ENCODE measurements at places on chromosomes 7 and 10. TPM values are rescaled to one million over a fixed set of nuclear protein-coding genes. Genes with fewer than 3 reads are reported as not detected.

GRCh38 chr10:79438021-79438698, 7.3 kb downstream of the ZCCHC24 start:
- no peak for DNase-seq

DNA sequence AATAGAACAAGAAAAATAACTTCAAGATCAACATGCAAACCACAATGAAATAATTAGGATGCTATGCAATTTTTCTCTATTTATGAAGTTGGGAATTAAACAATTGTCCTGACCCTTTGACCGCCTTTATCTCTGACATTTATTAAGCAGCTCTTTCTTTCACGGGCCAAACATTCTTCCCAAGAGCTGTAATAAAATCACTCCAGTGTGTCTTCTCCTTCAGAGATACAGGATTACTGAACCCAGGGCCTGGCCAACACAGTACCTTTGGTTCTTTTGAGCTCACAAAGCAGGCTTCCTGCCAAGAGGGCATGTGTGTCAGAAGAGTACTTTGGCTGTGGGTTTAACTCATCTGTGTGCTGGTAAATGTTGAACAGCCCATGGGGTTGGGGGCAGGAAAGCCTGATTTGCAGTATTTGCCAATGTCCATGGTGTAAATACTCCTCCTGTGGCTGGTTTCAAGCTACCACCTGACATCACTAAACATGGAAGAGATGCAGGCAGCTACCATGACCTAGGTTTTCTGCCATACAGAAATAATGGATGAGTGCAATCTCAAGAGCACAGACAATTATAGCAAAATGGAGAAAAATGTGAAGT, 121.7 kb downstream of the FANK1 start:
- DNase-seq, result no peak

DNA sequence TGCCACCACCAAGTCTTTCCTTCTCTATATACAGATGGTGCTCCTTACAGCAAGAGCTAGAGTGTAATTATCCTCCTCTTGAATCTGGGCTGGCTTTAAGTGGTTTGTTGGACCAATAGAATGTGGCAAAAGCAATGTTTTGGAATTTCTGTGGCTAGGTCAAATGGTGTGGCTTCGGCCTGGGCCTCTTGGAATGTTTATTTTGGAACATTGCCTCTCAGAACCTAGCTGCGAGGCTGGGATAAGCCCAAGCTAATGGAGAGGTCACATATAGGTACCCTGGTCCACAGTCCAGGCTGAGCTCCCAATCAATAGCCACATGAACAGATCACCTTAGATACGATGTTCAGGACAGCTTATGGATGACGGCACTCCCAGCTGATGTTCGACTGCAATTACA, 556.7 kb downstream of the TYW1 start:
- no peak for DNase-seq

- no peak for DNase-seq
Measured at GRCh38 chr10:103232131-103232673, 13.5 kb upstream of the RPEL1 start.

DNA sequence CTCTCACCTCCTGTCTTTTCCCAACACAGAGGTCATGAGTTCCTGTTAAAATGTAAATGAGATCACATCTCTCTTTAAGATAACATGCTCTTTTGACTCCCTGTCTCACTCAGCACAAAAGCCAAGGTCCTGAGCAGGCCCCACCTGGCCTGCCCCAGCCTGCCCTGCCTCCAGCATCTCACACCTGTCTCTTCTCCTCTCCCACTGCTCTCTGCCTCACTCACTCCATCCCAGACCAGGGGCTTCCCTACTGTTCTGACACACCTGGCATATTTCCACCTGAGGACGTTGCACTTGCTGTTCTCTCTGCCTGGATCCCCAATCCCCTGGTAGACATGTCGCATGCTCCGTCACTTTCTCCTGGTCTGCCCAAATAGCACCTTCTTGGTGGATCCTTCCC, 285.0 kb upstream of the ZMIZ1 start:
- DNase-seq, result no peak

- no peak for DNase-seq
Measured at GRCh38 chr10:96714031-96714590, 6.2 kb downstream of the PIK3AP1 start.

- DNase-seq, result no peak
Measured at GRCh38 chr10:125442856-125443540, 240.0 kb downstream of the TEX36 start.

- DNase-seq, result no peak
Measured at GRCh38 chr7:151461096-151461941, 21.4 kb upstream of the CRYGN start.

DNA sequence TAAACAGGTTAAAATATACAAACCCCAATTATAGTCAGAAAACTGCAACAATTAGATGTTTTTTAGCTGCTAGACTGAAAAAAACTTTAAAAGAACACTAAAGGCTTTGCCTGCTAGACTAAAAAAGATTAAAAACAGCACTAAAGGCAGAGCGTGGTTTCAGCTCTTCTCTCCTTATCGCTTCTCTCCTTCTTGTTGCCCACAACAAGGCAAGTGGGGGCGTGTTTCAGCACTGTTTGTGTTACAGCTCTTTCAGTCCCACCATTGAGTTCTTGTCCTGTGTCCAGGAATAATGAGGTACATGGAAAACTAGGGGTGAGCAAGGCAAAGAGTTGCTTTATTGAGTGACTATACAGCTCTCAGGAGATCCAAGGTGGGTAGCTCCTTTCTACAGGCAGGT, 112.3 kb downstream of the HPSE2 start:
- DNase-seq, result no peak

DNA sequence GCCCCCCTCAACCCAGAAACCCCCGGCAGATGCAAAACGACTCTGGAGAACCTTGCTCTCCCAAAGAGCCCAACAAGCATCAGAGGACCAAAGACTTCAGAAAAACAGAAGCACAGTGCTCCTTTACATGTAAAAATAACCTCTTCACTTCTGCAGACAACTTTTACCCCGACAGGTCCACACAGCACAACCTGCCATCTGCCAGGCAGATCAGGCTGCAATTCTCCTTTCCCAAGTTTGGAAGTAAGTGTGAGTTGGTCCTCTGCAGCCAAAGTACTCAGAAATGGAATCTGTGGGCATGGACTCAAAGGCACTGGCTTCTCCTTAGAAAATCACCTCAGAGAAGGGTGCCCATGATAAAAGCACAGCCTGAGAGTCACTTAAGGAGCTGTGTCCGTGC, 26.0 kb downstream of the DOCK4 start:
- DNase-seq, result no peak

GRCh38 chr7:34928052-34928451, 109.2 kb downstream of the DPY19L1 start:
- DNase-seq, result peak; percentile 47

The ARHGEF35 gene
- total RNA-seq, result 14.0 TPM

The FBXO24 gene
- 0.21 TPM for total RNA-seq

The LLCFC1 gene
- not detected for total RNA-seq

The LDB1 gene
- 31.4 TPM for total RNA-seq
